ENCODE measurements at places on chromosomes 6 and 20.
A peak's percentile ranks its signal among the peaks of the same experiment; 100 is the strongest.

- DNase-seq = no peak
Observed at GRCh38 chr6:82786248-82786647, 279.4 kb downstream of the UBE3D start.

GRCh38 chr6:126949786-126950185 is 168.7 kb upstream of the RSPO3 start:
- no peak for DNase-seq

GRCh38 chr20:12055161-12055560 is 137.5 kb downstream of the BTBD3 start:
- DNase-seq = no peak

- DNase-seq = peak; percentile 23
Observed at GRCh38 chr20:35145141-35145564, 2.0 kb downstream of the EDEM2 start.

DNA sequence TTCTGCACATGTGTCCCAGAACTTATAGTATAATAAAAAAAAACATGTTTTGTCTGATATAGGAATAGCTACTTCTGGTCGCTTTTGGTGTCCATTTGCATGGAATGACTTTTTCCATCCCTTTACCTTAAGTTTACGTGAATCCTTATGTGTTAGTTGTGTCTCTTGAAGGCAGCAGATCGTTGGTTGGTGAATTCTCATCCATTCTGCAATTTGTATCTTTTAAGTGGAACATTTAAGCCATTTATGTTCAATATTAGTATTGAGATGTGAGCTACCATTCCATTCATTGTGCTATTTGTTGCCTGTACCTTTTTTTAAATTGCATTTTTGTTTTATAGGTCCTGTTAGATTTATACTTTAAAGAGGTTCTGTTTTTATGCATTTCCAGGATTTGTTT is 55.1 kb upstream of the PHIP start:
- DNase-seq = no peak

GRCh38 chr20:61694682-61695081 is 371.0 kb downstream of the TAF4 start:
- DNase-seq = no peak

DNA sequence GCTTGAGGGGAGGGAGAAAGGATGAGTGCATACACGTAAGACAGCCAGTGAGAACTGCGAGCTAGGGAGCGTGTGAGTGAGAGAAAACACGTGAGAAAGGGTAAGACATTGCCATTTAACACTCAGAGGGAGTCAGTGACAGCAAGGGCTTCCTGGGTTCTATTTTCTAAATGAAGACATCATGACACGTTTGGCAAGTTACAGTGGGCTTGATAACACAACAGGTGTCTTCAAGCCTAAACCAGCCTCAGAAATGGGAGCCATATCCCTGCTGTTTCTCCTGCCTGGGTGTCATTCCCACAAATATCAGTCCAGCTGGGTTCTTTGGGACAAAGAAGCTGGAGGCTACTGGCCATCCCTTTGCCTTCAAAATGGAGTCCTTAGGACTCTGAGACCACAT is 16.9 kb upstream of the MOCS1 start:
- DNase-seq = no peak

DNA sequence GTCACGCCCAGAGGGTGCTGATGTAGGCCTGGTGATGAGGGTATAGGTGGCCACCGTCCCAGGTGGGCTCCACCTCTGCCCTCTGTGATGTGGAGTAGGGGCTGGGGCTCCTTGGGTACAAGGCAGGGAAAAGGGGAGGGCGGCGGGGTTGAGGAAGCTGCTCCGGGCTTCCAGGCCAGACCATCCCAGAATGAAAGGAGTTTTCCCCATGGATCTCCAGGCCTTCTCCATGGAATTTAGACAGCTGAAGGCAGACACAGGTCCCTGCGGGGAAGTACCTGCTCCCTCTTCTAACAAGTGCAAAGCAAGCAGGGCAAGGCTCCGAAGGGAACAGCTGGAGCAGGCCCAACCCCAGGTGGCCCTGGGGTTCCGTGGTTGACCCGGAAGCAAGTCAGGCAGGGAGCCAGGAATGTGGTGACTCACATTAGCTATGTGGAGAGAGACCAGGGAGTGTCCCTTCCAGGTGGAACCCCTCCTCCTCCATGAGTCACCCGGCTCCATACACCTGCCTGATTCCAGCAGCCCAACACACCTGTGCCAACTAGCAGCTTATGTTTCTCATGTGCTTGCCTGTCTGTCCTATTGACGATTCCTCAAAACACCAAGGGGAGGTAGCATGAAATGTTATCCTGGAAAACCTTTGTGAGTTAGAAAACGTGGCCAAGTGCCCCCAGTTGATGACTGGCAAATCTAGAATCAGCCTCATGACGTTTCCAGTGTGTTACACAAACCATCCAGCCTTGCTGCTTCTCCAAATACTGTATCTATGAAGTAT is 59.7 kb upstream of the SNX9 start:
- no peak for DNase-seq

GRCh38 chr20:1370548-1371110 is 22.2 kb downstream of the FKBP1A start:
- DNase-seq = no peak

DNA sequence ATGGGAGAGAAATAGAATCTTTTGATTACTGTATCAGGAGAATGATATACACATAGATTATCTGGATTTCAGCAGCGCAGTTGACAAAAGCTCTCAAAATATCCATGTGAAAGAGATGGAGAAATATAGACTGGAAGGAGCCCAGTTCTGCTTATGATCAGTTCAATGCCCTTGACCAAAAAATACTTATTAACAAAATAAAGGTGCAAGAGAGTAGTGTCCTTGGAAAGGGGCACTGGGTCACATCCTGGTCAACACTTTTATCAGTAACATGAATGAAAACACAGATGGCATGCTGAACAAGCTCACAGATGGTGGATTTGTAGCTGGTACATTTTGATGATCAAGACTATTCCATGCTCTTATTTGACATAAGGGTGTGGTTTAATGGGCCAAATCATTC is 63.9 kb upstream of the PLEKHG1 start:
- no peak for DNase-seq

DNA sequence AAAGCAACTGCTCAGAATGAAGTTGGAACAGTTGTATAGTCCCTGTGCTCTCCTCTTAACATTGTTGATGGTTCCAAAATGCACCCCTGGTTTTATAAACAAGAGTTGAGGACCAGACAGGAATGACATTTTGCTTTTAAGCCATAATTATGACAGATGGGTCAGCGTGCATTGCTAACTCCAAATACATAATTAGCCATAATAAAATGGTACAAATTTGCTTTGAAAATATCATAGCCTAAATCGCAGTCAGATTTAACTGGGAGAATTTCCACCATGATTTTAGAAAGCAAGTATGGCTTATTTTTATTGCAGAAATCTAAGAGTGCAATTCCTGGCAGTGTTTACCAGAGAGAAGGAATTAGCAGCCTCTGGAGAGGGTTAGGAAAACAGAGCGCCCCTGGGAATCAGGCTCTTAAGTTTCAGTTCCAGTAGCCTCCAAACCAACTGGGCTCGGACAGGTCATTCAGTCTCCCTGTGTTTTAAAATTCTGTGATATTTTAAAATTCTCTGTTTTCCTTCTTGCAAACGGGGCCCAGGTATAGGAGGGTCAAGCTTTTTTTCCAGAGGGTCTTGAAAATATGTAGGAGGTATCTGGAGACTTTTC is 302.3 kb downstream of the TBC1D7 start:
- DNase-seq = no peak

- DNase-seq = no peak
Observed at GRCh38 chr20:56443654-56444540, 24.5 kb upstream of the RTF2 start.

DNA sequence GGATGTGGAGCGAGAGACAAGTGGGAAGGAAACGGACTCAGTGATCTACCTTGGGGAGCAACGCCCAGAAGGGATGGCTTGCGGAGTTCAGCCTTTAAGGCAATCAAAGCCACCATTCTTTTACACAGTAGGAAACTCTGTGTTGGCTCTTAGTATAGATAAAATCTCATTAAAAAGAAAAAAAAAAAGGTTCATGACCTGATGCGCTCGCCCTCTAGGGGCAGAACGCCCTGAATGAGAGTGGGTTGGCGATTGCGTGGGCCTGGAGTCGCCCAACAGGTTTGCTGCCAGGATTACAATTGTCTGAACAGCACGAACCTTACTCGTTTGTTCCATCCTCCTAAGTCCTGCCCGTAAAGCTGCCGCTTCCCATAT is 1.2 kb downstream of the TPD52L1 start:
- DNase-seq = no peak

DNA sequence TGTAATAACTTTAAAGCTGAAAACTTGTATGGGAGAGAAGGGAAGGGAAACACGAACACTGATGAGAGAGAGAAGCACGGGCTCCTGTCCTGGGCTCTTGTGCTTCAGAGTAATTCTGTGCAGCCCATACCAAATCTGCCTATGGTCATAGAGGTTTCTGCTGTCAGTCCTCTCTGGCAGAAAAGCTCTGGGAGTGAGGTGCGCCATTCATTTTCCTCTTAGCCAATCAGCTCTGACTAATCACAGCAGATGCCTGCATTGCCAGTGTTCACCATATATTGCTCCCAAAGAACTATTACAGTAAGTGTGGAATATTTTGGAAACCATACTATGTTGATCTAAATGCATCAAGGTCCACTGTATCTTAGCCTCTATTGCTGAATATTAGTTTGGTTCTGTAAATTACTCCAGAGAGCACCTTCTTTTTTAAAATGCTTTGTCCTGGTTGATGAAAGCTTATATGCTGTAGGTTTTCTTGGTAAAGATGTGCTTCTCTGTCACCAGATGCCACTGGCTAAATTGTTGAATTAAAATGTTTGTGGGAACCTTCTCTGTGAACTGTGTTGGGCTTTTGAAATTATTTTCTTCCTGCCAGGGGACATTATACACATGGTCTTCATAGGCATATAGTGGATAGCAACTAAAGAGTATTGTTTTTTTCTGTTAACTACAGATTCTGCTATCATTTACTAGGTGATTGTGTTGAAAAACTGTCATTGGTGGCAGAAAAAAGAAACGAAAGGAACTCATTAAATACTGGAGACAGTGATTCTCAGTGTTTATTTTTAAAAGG is 38.3 kb downstream of the DCBLD1 start:
- DNase-seq = no peak

DNA sequence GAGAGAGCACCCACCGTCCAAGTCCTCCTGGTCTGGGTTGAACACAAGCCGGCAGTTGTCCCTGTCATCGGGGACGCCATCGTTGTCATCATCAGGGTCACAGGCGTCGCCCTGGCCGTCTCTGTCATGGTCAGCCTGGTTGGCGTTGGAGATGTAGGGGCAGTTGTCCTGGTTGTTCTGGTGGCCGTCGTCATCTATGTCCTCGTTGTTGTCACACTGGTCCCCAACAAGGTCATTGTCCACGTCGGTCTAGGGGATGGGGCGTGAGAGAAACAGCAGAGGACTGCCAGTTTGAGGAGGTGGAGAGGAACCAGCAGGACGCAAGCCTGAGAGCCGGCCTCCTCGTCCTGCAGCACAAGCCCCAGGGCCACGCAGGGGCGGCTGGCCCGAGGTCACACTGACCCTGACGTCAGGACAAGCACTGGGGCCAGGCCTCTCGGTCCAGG is 28.5 kb downstream of the THBS2 start:
- DNase-seq = no peak

- no peak for DNase-seq
Observed at GRCh38 chr6:1624851-1625781, 15.4 kb downstream of the FOXC1 start.

- DNase-seq = no peak
Observed at GRCh38 chr6:158906926-158907325, 87.8 kb upstream of the EZR start.

DNA sequence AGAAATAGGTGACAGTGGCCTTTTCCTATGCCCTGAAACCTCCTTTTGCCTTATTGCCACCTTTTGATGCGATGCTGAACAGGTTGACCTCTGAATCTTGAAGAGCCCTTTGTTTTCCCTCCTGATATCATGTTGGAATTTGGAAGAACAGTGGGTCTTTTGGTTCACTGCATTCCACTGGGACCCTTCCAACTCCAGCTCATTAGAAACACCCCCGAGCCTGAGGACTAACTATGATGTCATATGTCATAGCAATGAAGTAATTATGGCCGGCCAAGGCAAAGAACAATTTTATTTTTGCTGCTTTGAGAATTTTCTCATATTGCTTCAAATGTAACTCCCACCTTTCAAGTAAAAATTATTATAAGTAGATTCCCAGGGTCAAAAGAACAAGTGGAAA is 353.4 kb upstream of the JAG1 start:
- no peak for DNase-seq

Data from GM12878 (cell line).